ENCODE measurements at places on chromosomes 6 and 20.

DNA sequence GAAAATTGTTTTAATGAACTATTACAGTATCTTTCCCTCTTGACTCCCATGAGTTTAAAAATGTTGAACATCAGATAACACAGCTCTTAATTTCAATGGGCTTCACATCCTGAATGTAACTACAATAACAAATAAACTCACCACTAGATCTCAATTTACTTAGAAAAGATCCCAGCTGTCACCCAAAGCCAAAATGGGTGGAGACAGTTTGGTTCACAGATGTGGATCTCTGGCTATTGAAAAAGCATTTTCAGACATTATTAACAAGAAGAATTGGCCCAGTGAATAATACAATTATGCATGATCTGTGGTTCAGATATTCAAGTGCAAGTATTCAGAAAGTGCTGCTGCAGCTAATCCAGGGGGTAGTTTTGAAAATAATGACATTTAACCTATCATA lies 184.7 kb upstream of the RALGAPA2 start:
- no peak for DNase-seq

GRCh38 chr20:57660181-57660921 lies 40.1 kb upstream of the ZBP1 start:
- no peak for DNase-seq

DNA sequence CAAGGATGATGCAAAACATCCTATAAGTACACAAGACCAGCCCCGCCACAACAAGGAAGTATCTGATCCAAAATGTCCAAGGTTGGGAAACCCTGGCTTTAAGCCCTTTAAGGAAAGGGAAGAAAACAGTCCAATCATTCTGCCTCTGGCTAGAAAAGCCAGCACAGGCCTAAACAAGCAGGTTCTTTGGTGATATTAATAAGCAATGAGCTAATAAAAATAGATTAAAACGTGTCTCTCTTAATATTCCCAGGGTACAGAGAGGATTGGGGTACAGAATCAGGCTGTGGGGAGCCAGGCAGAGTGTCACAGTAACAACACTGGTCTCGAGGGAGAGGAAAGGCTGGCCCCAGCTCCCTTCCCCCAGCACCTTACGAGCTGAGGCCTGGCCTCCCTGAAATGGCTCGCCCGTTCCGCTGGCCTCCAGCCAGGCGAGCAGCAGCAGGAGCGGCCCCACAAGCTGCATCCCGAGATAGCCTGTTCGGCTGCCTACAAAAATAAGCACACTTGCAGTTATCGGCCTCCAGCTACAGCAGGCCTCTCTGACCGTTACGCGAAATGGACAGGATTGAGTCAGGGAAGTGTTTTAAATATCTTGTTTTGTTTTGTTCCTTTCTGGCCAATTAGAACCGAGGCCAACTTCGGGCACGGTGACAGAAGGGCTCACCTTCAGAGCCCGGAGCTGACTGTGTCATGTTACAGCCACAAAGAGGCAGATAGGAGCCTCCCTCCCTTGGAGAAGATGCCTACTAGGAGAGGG lies 4.0 kb upstream of the ZMYND8 start:
- DNase-seq = peak; percentile 81

GRCh38 chr6:131117878-131118277 lies 17.4 kb upstream of the AKAP7 start:
- no peak for DNase-seq

DNA sequence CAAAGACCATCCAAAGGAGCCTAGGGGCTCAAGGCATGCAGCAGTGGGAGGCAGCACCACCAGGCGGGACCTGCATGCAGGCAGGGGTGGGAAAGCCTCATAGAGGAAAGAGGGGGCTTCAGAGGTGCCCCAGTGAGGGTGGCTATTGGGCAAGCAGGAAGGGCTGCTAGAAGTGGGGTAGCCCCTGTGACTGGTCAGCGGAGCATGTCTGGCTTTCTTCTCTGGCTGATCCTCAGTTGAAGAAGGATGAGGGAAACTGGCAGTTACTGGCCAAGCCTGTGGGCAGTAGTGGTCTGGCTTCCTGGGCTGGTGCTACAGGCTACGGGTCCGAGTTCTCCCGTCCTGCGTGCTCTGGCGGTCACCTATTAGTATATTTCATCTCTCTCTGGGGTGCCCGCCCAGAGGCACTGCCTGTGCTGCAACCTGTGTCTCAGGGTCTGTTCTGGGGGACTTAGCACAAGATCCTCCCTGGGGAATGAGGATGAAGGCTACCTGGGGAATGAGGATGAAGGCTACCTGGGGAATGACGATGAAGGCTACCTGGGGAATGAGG lies 35.9 kb upstream of the CST7 start:
- no peak for DNase-seq

GRCh38 chr6:105077596-105078385 lies 102.0 kb downstream of the POPDC3 start:
- DNase-seq = peak; percentile 57

DNA sequence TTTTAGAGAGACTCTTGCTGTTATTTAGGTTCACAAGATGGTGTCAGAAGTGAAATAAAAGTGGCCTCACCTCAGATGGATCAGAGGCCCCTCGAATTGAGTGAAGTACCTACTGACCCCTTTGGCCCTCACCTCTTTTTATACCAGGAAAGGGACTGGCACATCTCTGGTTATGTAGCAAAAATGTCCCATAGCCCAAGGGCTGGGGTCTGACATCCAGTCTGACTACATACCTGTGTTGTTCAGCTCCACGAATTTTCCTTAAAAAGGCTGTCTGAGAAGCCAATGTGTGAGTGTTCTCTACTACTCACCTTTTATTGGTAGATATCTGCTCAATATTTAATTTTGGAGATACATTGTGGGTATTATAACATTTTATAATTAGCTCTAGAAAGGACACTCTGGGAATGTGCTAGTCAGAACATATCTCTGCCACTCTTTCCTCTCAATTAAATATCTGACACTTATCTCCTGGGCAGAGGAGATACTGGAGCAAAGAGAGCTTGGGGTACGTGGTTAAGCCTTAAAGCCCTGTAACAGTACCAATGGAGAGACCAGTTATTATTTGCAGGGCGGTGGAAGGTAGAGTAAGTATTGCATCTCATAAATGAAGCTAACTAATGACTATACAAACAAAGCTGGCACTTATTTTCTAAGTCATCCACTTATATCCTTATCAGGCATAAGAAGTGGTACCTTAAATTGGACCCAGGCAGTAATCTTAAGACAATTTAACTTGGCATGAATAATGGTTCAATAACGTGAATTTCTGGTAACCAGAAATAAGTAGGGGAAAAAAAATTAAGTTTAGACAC lies 20.0 kb upstream of the IL22RA2 start:
- no peak for DNase-seq

DNA sequence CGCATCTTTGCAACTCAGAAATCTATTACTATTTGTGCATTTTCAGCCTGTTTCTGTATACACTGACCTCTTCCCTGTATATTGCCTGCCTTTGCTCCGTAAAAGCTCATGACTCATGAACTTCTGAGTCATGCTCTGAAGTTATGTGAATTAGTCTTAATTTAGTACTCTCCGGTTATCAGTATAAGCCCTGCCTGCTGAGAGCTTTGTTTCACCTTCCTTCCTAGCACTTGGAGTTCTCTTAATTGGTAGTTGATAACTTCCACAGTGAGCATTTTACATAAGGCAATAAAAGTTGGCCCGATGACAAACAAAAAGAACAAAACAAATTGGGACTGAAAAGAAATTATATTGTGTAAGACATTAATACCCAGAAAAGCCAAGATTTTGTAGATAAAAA lies 231.4 kb downstream of the GJA1 start:
- DNase-seq = no peak

GRCh38 chr6:41901882-41902519 lies 6.8 kb upstream of the USP49 start:
- DNase-seq = no peak

DNA sequence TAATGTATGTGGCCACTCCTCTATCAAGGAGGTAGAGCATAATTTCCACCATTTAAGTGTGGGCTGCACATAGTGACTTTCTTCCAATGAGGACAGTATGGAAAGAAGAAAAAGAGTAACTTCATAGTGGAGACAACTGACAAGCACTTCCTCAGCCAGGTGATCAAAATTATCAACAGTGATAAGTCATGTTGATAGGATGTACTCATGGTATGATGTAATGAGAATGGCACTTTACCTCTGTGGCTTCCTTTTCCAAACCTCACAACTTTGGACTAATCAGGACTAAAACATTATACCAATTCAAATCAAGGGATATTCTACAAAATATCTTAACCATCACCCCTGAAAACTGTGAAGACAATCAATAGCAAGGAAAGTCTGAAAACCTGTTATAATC lies 302.3 kb upstream of the CITED2 start:
- no peak for DNase-seq

DNA sequence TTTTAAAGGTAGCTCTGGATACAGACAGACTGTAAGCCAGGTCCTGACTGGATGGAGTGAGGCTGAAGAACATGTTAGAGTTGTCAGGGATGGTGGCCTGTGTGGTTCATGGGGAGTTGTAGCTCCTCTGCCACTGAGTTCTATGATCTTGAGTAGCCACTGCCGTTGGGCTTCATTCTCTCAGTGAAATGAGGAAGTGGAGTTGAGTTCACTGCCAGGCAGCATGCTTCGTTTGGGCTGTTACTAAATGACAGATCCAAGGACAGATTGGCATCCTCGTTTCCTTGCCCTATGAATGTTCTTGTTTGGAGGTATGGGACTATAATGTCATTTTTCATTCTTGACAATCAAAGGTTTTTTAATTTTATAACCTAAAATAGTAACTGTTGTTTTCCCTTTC lies 37.2 kb downstream of the SCAND1 start:
- DNase-seq = no peak

GRCh38 chr20:53617791-53618489 lies 24.3 kb upstream of the ZNF217 start:
- no peak for DNase-seq

DNA sequence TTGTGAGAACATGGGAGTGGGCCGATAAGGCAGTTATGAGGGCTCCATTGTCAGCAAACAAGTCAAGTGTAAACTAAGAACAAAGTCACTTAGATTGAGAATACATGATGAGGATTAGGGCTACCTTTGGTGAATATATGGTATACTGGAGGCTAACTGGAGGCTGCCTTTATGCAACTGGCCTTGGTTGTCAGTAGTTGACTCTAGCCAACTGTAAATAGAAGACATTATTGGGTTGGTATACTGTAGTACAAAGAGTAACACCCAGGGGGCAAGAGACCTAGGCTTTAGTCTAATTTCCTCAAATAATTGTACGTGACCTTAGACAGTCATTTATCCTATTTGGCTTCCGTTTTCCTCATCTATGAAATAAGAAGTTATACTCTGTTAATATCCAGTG lies 235.2 kb downstream of the ARID1B start:
- no peak for DNase-seq

DNA sequence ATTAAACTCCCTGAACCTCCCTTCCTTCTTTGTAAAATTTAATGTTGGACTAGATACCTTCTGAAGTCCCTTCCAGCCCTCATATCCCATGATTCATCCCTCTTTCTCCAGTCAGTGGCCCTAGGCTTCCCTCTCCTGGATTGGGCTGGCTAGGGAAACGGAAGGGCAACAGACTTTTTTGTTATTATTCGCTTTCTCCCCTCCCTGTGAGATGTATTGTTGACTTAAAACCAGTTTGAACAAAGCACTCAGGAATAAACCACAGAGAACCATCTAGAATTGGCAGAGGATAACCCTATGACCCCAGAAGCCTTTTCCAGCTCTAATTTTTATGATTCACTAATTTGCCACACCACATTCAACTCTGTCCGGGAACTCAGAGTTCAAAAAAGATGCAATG lies 239.7 kb upstream of the SUPT3H start:
- DNase-seq = no peak

GRCh38 chr6:123965894-123966293 lies 162.2 kb downstream of the NKAIN2 start:
- DNase-seq = no peak

DNA sequence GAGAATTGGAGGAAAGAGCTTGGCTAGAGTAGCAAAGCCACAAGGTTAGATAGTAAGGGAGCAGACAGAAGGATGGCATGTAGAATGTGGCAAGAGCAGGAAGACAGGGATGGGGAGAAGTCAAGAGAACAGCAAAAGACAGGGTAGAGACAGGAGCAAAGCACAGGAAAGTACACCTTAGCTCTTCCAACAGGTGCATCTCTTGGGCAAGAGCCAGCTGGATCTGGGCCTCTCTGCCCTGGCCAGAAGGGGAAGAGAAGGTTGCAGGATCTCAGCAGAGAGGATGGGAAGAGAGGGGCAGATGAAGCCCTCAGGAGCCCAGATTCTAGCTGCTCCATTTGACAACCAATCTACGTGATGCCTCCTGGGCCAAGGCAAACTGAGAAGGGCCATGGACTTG lies 16.7 kb downstream of the SCUBE3 start:
- DNase-seq = no peak

- no peak for DNase-seq
Observed at GRCh38 chr6:106586815-106587415, 42.4 kb downstream of the RTN4IP1 start.

- no peak for DNase-seq
Observed at GRCh38 chr6:90107771-90108282, 188.8 kb downstream of the BACH2 start.

DNA sequence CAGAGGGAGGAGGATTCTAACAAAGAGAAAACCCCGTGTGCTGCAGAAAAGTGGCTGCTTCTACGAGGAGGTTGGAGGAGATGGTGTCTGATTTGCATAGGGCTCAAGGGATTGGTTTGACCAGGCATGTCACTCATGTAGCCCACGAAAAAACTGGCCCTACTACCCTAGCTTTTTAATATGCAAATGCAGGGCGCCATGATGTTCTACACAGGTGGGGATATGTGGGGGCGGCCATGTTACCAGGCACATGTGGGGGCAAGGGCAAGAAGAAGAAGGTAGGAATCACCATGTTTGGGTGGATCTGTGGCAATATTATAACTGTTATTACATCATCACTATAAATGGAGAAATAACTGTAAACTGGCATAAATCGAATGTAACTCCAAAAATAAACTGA lies 9.9 kb downstream of the KIAA1755 start:
- DNase-seq = no peak

DNA sequence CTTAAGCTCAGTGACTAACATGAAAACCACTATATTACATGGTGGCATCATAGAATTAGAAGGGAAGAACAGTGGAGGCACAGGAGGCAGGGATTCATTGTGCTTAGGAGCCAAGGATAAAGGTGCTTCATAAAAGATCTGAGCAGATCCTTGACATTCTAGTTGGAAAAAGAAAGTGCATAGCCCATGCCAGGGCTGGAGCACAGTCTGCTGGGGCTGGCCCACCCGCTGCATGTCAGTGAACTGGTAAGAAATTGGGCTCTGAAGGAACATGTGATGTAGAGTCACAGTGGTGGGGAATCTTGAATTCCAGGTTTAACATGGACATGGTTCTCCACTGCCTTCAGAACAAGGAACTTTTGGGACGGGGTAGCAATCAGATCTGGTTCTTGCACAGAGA lies 20.4 kb downstream of the MYLIP start:
- DNase-seq = no peak

GRCh38 chr20:64114356-64114971 lies 7.1 kb upstream of the NPBWR2 start:
- DNase-seq = no peak

GRCh38 chr20:20614391-20614790 lies 98.1 kb downstream of the RALGAPA2 start:
- DNase-seq = no peak

Data from SK-N-DZ (cell line).